ENCODE measurements at places on chromosomes 13 and 19. TPM values are rescaled to one million over a fixed set of nuclear protein-coding genes. Genes with fewer than 3 reads are reported as not detected.

The CATSPERD gene
- not detected for total RNA-seq

The NOVA2 gene
- 0.12 TPM for total RNA-seq

The ZNF675 gene
- total RNA-seq: 5.6 TPM

The SIGLEC14 gene
- not detected for total RNA-seq

The CGB5 gene
- total RNA-seq: 1.6 TPM
